Smooth muscle cell of the umbilical artery (primary cell): ENCODE measurements at places on chromosomes 1 and 21. TPM values are rescaled to one million over a fixed set of nuclear protein-coding genes. Genes with fewer than 3 reads are reported as not detected.

The RAB13 gene
- total RNA-seq: 86.1 and 104 TPM in 2 replicates

The HCN3 gene
- total RNA-seq: 0.69 and 1.2 TPM in 2 replicates

The VN1R5 gene
- total RNA-seq: not detected in 2 replicates

The AADACL4 gene
- total RNA-seq: not detected in 2 replicates

The HFM1 gene
- under 0.01 and 0.23 TPM in 2 replicates for total RNA-seq

The TMEM200B gene
- 4.8 and 5.6 TPM in 2 replicates for total RNA-seq

The CD1D gene
- 0.51 and 3.0 TPM in 2 replicates for total RNA-seq

The PPFIA4 gene
- 20.9 and 24.6 TPM in 2 replicates for total RNA-seq

The CLDN14 gene
- 0.28 and 0.30 TPM in 2 replicates for total RNA-seq

The CNKSR1 gene
- 0.30 and 0.74 TPM in 2 replicates for total RNA-seq

The CSF3R gene
- total RNA-seq: 0.30 TPM in 1 of 2 replicates, not detected in the other

The KCNE2 gene
- not detected in 2 replicates for total RNA-seq

The OR2AK2 gene
- total RNA-seq: not detected in 2 replicates

The AMY1C gene
- not detected in 2 replicates for total RNA-seq

The NBPF26 gene
- total RNA-seq: 31.2 and 73.5 TPM in 2 replicates

The GLIS1 gene
- 0.37 and 2.7 TPM in 2 replicates for total RNA-seq

The CDC20 gene
- total RNA-seq: 3.9 and 43.7 TPM in 2 replicates

The PDE4B gene
- 7.6 and 15.1 TPM in 2 replicates for total RNA-seq

The CYB561D1 gene
- 5.9 and 6.0 TPM in 2 replicates for total RNA-seq

The VCAM1 gene
- total RNA-seq: 64.1 and 73.6 TPM in 2 replicates

The LAX1 gene
- 0.05 TPM in 1 of 2 replicates, not detected in the other for total RNA-seq

The NPHS2 gene
- total RNA-seq: not detected in 2 replicates

The AP4B1 gene
- total RNA-seq: 21.4 and 31.0 TPM in 2 replicates

The RASSF5 gene
- total RNA-seq: 1.2 and 2.4 TPM in 2 replicates

The UBXN11 gene
- total RNA-seq: 3.0 TPM in 2 replicates

The BARHL2 gene
- total RNA-seq: not detected in 2 replicates

The KIF26B gene
- 66.8 and 71.3 TPM in 2 replicates for total RNA-seq

The HEYL gene
- total RNA-seq: under 0.01 TPM in 1 of 2 replicates, not detected in the other

The RIMS3 gene
- total RNA-seq: under 0.01 and 0.09 TPM in 2 replicates

The USH2A gene
- not detected in 2 replicates for total RNA-seq

The NIT1 gene
- 19.1 and 21.1 TPM in 2 replicates for total RNA-seq

The HUNK gene
- not detected in 2 replicates for total RNA-seq

The MROH7 gene
- total RNA-seq: under 0.01 and 0.14 TPM in 2 replicates

The PTAFR gene
- total RNA-seq: 0.05 TPM in 1 of 2 replicates, not detected in the other

The LCE2A gene
- total RNA-seq: not detected in 2 replicates

The PLA2G5 gene
- total RNA-seq: not detected in 2 replicates

The SEC16B gene
- total RNA-seq: 3.3 and 3.6 TPM in 2 replicates

The SPRR2G gene
- total RNA-seq: not detected in 2 replicates

The KRTAP13-2 gene
- not detected in 2 replicates for total RNA-seq

The CA6 gene
- total RNA-seq: not detected in 2 replicates

The NES gene
- total RNA-seq: 5.0 and 21.8 TPM in 2 replicates

The MCM3AP gene
- total RNA-seq: 73.0 and 129 TPM in 2 replicates

The CYP2J2 gene
- under 0.01 and 0.32 TPM in 2 replicates for total RNA-seq

The PTCH2 gene
- under 0.01 and 0.05 TPM in 2 replicates for total RNA-seq

The GPA33 gene
- not detected in 2 replicates for total RNA-seq

The KCNH1 gene
- total RNA-seq: 0.14 and 1.5 TPM in 2 replicates

The RGS18 gene
- not detected in 2 replicates for total RNA-seq

The JAM2 gene
- 1.5 and 1.9 TPM in 2 replicates for total RNA-seq

The PLEKHN1 gene
- total RNA-seq: under 0.01 and 1.8 TPM in 2 replicates
